ENCODE measurements at places on chromosomes 13 and 19. TPM values are rescaled to one million over a fixed set of nuclear protein-coding genes. Genes with fewer than 3 reads are reported as not detected.

- no peak overlapping the region for H3K27ac ChIP-seq
- no peaks in the 10 kb centered on the region for H3K36me3 ChIP-seq
- H3K27me3 ChIP-seq = peaks cover 7% of the 10 kb centered on the region
Measured at GRCh38 chr13:34628209-34628682, 313.8 kb upstream of the NBEA start.

- peak; percentile 80 for DNase-seq
- no peaks in the 10 kb centered on the region for H3K36me3 ChIP-seq
- H3K27ac ChIP-seq = no peak overlapping the region
- H3K4me1 ChIP-seq = no peaks in the 10 kb centered on the region
- H3K27me3 ChIP-seq = no peaks in the 10 kb centered on the region
Measured at GRCh38 chr13:52968074-52968700, 60.4 kb upstream of the OLFM4 start.

DNA sequence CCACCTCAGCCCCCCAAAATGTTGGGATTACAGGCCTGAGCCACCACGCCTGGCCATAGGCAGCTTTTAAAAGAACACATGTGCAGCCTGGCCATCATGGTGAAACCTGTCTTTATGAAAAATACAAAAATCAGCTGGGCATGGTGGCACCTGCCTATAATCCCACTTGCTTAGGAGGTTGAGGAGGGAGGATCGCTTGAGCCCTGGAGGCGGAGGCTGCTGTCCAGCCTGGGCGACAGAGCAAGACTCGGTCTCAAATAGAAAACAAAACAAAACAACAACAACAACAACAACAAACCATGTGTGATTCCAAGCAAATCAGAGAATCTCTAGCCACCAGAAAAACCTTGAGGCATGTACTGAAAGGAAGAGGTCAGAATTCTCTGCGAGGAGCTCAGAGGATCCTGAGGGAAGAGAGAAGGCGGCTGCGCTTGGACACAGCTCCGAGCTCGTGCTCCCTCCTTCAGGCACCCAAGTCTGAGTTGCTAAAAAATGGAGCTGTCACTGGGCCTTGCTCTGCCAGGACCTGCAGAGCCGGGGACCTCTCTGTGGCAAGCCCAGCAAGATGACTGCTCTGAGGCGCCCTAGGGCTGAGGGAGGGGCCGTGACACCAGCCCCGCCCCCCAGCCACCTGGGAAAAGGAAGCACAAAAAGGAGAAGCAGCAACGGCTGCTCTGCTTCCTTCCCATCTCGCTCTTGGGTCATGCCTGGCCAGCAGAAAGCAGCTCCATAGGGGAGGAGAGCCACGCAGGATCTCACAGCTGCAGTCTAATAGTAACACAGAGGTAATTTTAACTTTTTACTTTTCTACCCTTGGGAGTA, at the start of gene ARL11:
TSS of gene ARL11 (plus strand) at position 677 of the 822 bp plus-strand sequence. CDS start 1,941 bp downstream, outside the sequence.
- H3K27me3 ChIP-seq = peaks cover 3% of the 10 kb centered on the region
- no peaks in the 10 kb centered on the region for H3K36me3 ChIP-seq
- H3K27ac ChIP-seq = no peak within 1 kb of the TSS
- DNase-seq = no peak
- H3K4me1 ChIP-seq = no peaks in the 10 kb centered on the region

NLRP12 gene
- total RNA-seq = not detected

DNA sequence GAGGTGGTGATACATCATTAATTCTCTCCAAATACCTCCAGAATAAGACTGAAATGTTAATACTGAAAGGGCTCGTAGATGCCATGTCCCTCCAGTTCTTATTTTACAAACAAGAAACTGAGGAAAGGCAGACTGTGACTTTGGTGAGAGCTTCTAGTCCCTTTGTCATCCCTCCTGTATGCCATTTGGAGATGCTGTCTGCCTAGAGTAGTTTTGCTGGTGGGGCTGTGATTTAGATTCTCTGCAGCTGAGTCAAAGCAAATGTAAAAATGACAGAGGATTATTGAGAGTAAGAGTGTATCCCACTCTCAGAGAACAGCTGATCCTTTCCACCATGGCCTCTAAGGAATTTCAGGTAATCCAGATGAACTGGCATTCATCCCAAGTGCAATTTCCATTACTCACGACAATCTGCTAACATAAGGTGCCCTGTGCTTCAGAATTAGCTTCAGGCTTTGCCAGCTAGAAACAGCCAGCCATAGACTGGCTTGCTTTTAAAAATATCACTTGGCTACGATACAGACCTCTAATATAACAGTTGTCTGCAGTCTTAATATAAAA, 16.8 kb downstream of the PABPC3 start:
- H3K4me3 ChIP-seq = no peak overlapping the region
- H3K27me3 ChIP-seq = peaks cover 31% of the 10 kb centered on the region
- no peak for DNase-seq

DNA sequence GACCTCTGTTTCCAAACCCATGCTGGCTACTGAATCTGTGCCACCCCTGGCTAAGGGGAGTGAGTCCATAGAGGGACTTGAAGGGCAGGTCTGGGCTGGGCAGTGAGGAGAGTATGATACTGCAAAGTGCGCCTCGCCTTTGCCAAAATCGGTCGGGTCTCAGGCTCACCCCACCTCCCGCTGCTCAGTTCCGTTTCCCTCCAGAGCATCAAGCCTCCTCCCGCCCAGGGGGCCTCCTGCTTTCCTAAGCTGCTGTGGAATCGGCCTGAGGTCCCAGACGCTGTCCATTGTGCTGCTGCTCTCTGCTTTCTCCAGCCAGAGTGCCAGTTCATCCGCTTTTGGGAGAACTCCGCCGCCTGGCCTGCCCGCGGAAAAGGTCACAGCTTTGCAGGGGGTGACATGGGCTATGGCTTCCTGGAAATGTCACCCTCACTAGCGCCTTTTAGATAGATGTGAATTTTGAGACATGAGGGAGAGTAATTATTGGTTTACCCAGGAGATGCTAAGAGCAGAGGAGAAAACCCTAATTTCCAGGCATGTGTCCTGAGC, 1418.4 kb downstream of the UQCRFS1 start:
- peaks cover 12% of the 10 kb centered on the region for H3K36me3 ChIP-seq
- peak; percentile 83 for DNase-seq
- H3K4me3 ChIP-seq = peak overlapping the region; percentile 91
- H3K27ac ChIP-seq = peak overlapping the region; percentile 93
- no peaks in the 10 kb centered on the region for H3K27me3 ChIP-seq

- no peak for DNase-seq
- peaks cover 50% of the 10 kb centered on the region for H3K27me3 ChIP-seq
- no peaks in the 10 kb centered on the region for H3K4me1 ChIP-seq
- no peaks in the 10 kb centered on the region for H3K36me3 ChIP-seq
Measured at GRCh38 chr13:25295228-25295627, 6.2 kb upstream of the NUP58 start.

DNA sequence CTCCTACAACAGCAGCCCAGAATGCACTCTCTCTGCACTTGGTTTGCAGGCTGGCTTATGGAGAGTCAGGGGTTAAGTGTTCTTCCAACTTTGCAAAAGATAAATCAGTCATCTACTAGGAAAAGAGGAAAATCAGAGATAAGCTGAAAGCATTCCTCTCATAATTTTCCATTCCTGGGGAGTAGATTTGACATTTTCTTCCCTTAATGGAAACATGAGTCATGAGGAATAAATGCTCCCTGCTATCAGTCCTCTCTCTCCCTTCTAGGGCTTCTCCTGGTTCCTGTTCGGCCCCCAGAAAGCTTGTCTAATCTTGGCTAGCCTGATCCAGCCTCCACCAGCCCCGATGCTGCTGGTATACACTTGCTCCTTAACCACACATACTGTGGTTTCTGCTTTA, 28.4 kb upstream of the ENOX1 start:
- H3K27me3 ChIP-seq = no peaks in the 10 kb centered on the region
- H3K4me3 ChIP-seq = peak overlapping the region; percentile 15
- peaks cover 2% of the 10 kb centered on the region for H3K36me3 ChIP-seq
- no peak for DNase-seq
- H3K27ac ChIP-seq = peak overlapping the region; percentile 90
- peaks cover 22% of the 10 kb centered on the region for H3K4me1 ChIP-seq
